Activated CD8-positive, alpha-beta memory T cell treated with anti-CD3 and anti-CD28 coated beads, Interleukin-2, amount 50 U/mL, for 4 hours (primary cell): ENCODE measurements at places on chromosomes 6 and 20.

GRCh38 chr6:28980137-28980851 lies 24.8 kb downstream of the ZNF311 start:
- DNase-seq: no peak

DNA sequence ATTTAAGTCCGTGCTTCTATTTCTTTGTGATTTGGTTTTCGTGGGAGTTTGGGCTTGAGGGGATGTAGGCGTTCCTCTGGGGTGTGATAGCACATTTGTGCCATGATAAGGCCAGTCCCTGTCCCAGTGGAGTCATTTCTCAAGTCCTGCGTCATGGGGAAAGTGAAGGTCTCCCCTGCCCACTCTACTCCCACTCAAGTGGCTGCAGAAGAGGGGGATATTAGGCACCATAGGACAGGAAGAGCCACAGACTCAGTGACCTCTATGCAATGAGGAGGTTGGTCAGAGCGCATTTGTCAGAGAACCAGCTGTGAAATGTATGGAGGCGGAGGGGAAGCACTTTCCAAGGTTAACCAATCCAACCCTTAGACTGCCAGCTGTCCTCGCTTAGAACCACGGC lies 51.9 kb upstream of the EDN1 start:
- no peak for DNase-seq

DNA sequence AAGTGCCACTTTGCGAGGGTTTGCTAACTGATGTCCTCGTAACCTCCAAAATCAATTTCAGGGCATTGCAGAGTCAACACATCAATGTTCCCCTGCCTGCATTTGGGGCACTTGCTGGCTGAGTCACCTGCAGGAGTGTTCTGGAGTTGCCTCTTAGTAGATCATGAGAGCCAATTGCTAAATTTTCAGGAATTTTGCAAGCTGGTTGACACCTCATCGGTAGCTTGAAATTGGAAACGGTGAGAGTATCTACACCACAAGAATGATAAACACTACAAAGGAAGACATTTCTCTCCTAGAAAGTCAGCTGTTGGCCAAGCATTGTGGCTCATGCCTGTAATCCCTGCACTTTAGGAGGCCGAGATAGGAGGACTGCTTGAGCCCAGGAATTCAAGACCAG lies 10.8 kb upstream of the BFSP1 start:
- no peak for DNase-seq

DNA sequence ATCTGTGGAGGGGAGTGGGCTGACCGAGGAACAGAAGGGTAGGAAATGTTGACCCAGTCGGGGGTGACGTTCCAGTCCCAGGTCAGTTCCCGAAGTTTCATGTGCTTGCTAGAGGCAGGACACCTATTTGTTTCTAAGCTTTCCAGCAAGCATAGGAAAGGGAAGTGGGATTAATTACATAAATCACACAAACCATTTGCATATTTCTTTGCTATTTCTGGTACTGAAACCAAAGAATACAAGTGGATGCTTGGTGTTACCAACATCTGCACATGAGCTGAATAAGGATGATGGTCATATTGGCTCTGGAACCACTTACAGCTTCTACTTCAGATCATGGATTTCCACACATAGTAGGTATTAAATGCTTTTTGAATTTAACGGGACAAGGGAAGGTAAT lies 546.5 kb downstream of the PRKN start:
- no peak for DNase-seq

GRCh38 chr6:14475306-14475705 lies 357.7 kb downstream of the CD83 start:
- no peak for DNase-seq

GRCh38 chr6:131250936-131251335 lies 115.7 kb downstream of the AKAP7 start:
- no peak for DNase-seq

DNA sequence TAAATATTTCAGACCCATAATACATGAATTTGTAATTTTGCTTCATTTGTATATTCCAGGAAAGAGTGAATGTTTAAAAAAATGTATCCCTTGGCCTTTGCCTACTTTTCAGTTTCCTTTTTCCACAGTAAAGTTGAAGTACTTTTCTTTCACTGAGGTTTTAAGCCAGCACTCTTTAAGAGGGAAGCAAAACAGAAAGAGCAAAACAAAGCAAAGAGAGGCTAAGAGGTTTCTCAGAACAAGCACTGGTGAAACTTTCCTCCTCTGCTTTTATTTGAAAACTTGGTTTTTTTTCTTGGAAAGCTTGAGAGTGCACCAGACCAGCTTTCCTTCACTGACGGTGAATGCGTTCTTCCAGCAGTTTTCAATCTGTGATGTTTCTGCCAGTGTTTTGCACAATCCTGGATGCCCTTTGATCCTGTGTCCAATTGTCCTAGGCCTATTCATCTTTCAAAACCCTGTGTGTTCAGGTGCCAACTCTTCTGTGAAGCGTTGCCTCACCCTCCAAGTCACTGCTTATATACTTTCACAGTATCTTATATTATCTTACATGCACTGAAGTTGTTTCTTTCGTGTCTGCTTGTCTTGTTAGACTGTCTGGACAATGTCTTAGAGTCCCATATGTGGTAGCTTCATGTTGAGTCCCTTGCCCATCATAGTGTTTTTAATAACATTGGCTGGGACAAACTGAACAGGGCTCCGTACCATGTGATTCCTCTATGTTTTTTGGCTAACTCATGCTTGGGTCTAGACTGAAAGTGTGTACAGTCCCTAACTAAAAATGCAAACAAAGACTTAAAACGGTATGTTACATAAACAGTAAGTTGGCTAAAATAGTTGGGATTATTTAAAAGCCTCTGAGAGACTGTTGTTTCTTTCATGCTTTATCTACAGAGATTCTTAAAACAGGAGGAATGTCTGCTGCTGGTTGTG lies 1.9 kb downstream of the RNF217 start:
- no peak for DNase-seq

DNA sequence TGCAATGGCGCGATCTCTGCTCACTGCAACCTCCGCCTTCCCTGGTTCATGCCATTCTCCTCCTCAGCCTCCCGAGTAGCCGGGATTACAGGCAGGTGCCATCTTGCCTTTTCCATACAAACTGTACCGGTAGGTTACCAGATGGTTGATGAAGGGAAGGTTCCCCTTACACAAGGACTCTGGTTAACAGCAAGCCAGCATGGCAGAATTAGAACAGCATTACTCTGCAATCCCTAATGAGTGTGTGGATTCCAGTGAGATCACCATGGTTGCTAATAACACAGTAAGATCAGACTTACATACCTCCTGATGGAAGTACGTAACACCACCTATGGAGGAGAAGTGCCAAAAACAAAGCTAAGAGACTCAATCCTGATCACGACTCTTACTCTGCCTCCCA lies 51.7 kb downstream of the TTI1 start:
- no peak for DNase-seq

- DNase-seq: no peak
Observed at GRCh38 chr6:136051140-136051775, 198.9 kb downstream of the MTFR2 start.

- no peak for DNase-seq
Observed at GRCh38 chr20:45459606-45460005, 9.9 kb upstream of the WFDC2 start.

DNA sequence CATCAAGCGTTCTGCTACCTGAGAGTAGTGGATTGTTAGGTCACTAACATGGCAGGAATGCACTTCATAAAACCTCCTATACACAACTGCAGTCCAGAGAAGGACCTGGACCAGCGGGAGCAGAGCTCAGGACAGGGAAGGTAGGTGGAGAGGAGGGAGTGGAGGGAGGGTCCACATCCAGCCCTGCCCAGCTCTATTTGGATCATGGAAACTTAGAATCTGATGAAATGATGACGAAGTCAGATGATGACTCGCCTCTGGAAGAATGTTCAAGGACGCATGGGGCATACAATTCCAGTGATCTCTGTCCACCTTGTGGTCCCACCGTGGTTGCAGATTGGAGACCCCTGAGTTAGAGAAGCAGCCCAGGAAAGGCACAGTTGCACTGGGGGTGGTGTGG lies 68.8 kb downstream of the CLIC5 start:
- DNase-seq: no peak

- no peak for DNase-seq
Observed at GRCh38 chr6:53761036-53761435, 33.8 kb upstream of the LRRC1 start.

- DNase-seq: no peak
Observed at GRCh38 chr6:154301839-154302752, 54.5 kb downstream of the IPCEF1 start.

- no peak for DNase-seq
Observed at GRCh38 chr20:39849664-39850063, 839.4 kb downstream of the MAFB start.

DNA sequence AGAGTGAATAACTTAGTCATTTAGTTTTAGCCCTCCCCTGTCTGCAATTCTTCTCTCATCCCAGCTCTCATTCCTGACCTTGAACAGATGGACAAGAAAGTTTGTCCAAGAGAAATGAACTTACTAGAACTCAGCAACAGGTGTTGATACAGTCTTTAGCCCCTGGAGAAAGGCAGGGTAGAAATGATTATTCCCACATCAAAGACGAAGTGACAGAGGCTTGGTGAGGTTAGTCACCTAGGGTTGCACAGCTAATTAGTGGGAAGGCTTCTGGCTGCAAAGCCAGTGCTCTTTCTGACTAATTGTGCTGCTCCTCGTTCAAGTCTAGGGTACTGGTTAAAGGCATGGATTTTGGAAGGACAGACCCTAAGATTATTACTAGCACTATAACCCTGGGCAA lies 4.5 kb downstream of the ZDHHC14 start:
- DNase-seq: no peak

DNA sequence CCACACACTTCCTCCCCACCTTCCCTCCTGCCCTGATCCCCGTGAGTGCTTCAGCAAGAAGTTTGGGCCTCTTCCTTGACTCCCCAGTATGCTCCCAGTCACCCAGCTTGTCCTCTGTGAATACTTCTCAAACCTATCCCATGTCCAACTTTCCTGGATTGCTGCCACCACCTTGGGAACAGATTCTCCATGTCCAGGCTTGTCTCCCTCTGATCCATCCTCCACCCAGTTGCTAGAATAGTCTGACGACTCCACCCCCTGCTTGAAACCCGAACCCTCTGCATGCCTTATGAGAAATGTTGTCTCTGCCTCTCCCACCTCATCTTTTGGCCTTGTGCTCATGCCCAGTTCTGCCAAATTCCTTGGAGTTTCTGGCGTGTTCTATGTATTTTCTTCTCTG lies 108.0 kb downstream of the PPP1R14C start:
- no peak for DNase-seq
